Breast epithelium (tissue), 4 donors: ENCODE measurements at places on chromosomes 11 and 22. TPM values are rescaled to one million over a fixed set of nuclear protein-coding genes. Genes with fewer than 3 reads are reported as not detected.
A peak's percentile ranks its signal among the peaks of the same experiment; 100 is the strongest.

DNA sequence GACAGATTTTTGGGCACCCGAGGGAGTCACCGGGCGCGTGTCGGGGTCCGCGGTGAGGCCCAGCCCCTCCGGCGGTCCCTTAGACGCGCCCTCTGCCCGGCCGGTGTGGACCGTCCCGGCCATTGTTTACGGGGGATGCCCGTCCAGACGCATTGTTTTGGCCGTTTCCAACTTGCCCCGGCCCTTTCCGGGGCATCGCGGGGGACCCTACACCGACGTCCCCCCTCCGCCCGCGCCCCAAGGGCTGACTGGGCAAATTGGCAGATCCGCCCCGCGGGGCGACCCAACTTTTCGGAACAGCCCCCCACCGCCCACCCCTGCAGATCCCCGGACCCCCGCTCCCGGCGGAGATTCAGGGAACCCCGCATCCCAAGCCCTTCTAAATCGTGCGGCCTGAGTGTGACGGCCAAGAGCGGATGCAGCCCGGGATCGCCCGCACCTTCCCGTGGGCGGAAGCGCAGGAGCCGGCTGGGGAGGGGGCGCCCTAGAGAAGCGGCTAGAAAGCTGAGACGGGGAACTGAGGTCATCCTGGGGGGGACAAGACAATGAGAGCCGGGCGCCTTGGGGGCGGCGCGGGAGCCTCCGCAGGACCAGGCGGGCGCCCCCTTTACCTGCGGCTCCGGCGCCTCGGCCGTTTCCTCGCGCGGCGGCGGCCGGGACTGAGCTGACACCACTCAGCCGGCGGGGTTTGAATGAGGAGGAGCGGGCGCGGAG lies 17.1 kb upstream of the CCT8L2 start:
- peak overlapping the region; percentile 66 for H3K4me3 ChIP-seq
- H3K27me3 ChIP-seq: no peaks in the 10 kb centered on the region
- H3K36me3 ChIP-seq: no peaks in the 10 kb centered on the region
- H3K27ac ChIP-seq: no peak overlapping the region

DNA sequence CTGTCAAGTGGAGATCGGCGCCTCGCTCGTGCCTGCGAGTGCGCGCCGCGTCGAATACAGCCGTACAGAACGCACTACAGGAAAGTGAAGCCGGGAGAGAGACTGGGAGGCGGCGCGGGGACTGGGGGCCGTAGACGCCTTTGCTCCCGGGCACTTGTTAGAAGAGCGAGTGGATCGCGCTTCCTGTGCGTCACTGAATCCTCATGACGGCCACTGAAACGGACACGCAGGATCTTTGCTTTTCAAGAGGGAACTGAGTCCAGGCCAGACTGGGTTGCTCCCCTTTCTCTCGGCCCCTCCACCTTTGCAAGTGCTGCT lies 314 bp downstream of the RIC8A start:
- H3K4me1 ChIP-seq: peaks cover 15% of the 10 kb centered on the region
- H3K27ac ChIP-seq: peak overlapping the region; percentile 100
- no peaks in the 10 kb centered on the region for H3K36me3 ChIP-seq

GRCh38 chr11:132200353-132200936 lies 830.0 kb downstream of the NTM start:
- H3K27me3 ChIP-seq: no peaks in the 10 kb centered on the region
- H3K27ac ChIP-seq: no peak overlapping the region
- no peaks in the 10 kb centered on the region for H3K36me3 ChIP-seq
- no peak overlapping the region for H3K4me3 ChIP-seq

- no peak overlapping the region for H3K27ac ChIP-seq
- no peaks in the 10 kb centered on the region for H3K36me3 ChIP-seq
- no peak for DNase-seq
- H3K4me3 ChIP-seq: no peak overlapping the region
- no peaks in the 10 kb centered on the region for H3K27me3 ChIP-seq
Observed at GRCh38 chr11:84747871-84748270, 879.3 kb downstream of the DLG2 start.

DNA sequence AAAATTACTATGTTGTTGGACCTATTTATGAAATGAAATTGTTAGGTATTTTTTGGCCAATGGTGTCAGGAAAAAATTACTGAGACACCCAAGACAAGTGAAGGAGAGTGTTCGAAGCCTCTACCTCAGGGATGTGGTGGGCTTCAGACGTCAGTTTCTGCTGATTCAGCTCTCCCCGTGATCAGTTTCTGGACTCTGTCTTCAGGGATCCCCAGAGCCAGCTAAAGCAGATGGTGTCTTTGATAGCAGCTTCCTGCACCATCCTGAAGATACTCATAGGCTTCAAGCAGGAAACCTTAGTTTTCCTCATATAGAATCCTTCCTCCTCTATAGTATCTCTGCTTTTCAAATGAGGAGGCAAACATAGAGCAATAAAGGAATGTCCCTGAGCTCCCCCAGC lies 7.4 kb downstream of the CD248 start:
- H3K36me3 ChIP-seq: no peaks in the 10 kb centered on the region
- DNase-seq: no peak
- no peak overlapping the region for H3K4me3 ChIP-seq
- H3K27ac ChIP-seq: no peak overlapping the region
- no peaks in the 10 kb centered on the region for H3K27me3 ChIP-seq
- H3K4me1 ChIP-seq: peaks cover 6% of the 10 kb centered on the region

DNA sequence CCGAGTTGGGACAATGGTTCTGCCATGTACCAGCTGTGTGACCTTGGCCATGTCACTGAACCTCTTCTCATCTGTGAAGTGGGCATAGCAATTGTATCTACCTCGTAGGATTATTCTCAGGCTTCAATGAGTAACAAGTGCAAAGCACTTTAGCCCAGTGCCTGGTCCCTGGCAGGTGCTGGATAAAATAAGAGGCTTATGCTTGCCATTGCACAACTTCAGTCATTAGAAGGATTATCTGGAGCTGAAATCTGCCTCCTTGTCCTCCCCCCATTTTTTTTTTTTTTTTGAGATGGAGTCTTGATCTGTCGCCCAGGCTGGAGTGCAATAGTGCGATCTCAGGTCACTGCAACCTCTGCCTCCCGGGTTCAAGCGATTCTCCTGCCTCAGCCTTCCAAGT lies 7.2 kb downstream of the SMTNL1 start:
- H3K27ac ChIP-seq: no peak overlapping the region
- no peak overlapping the region for H3K4me3 ChIP-seq
- DNase-seq: no peak
- no peaks in the 10 kb centered on the region for H3K27me3 ChIP-seq
- no peaks in the 10 kb centered on the region for H3K4me1 ChIP-seq
- no peaks in the 10 kb centered on the region for H3K36me3 ChIP-seq

DNA sequence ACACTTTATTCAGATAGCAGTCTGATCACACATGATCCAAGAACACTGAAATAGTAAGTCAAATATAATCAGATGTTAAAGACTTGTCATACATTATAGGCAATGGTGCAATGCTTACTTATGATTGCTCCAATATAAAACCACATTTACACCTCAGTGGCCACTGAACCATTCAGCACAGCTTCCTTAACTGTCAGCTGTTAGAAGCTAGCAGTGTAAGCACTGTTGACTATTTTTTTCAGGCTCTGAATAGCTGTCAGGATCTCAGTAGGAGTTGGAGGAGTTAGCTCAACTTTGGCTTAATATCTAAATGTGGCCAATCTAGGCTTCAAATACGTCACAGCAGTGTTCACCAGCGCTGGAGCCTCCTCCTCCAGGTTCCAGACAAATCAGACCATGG lies 36.6 kb downstream of the METTL15 start:
- DNase-seq: no peak
- no peak overlapping the region for H3K4me3 ChIP-seq
- H3K36me3 ChIP-seq: no peaks in the 10 kb centered on the region
- no peaks in the 10 kb centered on the region for H3K27me3 ChIP-seq
- H3K27ac ChIP-seq: no peak overlapping the region

DNA sequence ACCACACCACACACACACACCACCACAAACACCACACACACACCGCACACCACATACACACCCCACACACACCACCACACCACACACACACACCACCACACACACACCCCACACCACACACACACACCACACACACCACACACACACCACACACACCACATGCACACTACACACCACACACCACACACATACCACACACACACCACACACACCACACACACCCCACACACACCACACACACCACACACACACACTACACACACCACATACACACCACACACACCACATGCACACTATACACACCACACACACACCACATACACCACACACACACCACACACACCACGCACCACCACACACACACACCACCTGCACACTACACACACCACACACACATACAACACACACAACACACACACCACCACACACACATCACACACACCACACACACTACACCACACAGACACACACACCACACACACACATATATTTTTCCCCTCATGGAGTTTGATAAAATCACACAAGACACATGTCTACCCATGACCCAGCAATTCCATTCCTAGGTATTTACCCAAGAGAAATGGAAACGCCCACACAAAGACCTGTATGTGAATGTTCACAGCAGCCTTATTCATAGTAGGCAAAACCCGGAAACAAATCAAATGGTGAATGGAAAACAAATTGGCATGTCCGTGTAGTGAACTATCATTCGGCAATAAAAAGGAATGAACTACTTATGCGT lies 14.3 kb downstream of the CD5 start:
- H3K4me1 ChIP-seq: no peaks in the 10 kb centered on the region
- DNase-seq: no peak

Gene SLCO2B1
- total RNA-seq: 32.3 TPM

Gene RAPSN
- not detected for total RNA-seq
